Midbrain (tissue), 1 donor: ENCODE measurements at places on chromosomes 13 and 19.

DNA sequence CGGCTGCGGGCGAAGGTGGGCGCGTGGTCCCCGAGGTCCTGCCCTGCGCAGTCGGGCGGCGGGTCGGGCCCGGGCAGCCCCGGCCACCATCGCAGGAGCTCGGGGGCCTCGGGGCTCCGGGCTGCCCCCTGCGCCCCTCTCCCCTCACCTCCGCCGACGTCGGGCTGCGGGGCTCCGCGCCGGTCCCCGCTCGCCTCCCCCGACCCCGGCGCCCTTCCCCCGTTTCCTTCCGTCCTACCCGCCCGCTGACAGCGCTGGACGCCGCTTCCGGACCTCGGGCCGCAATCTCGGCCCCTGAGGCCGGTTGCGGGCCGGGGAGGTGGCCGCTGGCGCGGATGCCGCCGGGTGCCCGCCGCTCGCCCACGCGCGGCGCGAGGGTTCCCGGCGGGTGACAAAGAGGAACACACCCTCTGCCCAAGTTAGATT, 720 bp downstream of the FARP1 start:
- DNase-seq = no peak

- DNase-seq = no peak
Observed at GRCh38 chr19:13104848-13105711, 2.4 kb upstream of the LYL1 start.

DNA sequence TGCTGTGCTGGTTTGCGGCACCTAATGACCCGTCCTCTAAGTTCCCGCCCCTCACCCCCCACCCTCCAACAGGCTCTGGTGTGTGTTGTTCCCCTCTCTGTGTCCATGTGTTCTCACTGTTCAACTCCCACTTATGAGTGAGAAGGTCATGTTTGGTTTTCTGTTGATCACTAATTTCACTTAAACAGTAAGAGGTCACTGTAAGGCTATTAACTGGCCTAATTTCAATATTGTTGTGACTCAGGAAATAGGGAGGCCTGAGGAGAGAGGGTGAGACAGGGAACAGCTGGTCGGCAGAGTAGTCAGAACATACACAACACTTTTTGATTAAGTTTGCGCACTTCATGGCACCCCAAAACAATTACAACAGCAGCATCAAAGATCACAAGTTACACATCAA, 15.6 kb downstream of the TUBGCP3 start:
- DNase-seq = no peak

GRCh38 chr19:17052439-17052838, 22.8 kb downstream of the HAUS8 start:
- peak; percentile 28 for DNase-seq

GRCh38 chr13:27250833-27251165, 559 bp upstream of the RPL21 start:
- no peak for DNase-seq

- no peak for DNase-seq
Observed at GRCh38 chr19:41426952-41427646, at the start of gene B3GNT8. Gene B3GNT8 (minus strand): TSS chr19:41427374. CDS start chr19:41426778, 596 bp downstream.

DNA sequence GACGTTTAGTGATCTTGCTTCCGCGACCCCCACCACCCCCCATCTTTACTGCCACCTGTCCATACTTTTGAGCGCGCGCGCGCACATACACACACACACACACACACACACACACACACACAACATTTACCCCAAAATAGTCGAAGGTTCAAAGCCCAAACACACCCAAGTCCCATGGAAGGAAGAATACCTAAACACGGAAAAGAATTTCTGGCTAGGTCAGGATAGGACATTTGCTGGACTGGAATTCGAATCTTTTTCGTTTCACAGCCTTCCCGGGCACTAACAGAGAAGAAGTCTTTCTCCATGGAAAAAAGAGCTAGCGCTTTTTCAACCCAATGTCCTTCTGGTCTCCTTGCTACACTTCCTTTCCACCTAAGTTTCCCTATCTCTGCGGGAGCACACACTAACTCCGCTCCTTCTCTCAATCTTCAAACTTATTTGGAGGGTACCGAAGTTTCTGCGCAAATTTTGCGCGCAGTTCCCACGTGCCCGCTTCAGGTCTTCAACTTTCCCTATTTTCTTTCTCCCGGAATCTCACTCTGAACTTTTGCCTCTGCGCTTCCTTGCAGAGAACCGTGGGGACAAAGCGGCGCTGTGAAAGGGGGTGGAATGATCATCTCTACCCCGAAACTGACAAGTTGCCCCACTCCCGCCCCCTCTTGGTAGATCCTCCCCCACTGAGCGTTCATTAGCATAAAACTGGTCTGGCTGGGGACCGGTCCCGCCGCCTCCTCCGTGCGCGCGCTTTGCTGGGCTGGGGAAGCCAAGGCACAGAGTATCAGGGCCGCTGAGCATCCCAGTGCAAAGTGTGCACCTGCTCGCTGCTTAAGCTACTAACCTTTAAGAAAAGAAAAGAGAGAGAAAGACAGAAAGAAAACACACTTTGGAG, 2.7 kb downstream of the DACH1 start:
- no peak for DNase-seq

DNA sequence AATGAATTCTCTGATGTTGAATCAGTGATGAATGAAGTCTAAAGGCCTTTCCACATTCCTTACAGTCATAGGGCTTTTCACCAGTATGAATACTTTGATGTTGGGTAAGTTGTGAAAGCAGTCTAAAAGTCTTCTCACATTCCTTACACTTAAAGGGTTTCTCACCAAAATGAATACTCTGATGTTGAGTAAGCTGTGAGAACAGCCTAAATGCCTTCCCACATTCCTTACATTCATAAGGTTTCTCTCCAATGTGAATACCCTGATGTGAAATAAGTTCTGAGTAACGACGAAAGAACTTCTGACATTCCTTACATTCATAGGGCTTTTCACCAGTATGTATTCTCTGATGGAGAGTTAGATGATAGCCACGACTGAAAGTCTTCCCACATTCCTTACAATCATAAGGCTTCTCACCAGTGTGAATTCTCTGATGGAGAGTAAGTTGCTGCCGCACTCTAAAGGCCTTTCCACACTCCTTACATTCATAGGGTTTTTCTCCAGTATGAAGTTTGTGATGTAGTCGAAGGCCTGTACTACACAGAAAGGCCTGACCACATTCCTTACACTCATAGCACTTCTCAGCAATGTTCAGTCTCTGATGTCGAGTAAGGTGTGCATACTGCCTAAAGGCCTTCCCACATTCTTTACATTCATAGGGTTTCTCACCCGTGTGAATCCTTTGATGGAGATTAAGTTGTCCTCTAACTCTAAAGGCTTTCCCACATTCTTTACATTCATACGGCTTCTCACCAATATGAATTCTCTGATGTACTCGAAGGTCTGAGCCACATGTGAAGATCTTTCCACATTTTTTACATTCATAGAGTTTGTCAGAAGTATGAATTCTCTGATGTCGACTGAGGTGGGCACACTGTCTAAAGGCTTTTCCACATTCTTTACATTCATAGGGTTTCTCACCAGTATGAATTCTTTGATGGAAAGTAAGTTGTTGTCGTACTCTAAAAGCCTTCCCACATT, 19.9 kb downstream of the ZFP30 start:
- DNase-seq = no peak

GRCh38 chr13:20118268-20119140, 42.3 kb downstream of the GJA3 start:
- peak; percentile 66 for DNase-seq

GRCh38 chr19:6088602-6089049, 21.7 kb downstream of the RFX2 start:
- no peak for DNase-seq

DNA sequence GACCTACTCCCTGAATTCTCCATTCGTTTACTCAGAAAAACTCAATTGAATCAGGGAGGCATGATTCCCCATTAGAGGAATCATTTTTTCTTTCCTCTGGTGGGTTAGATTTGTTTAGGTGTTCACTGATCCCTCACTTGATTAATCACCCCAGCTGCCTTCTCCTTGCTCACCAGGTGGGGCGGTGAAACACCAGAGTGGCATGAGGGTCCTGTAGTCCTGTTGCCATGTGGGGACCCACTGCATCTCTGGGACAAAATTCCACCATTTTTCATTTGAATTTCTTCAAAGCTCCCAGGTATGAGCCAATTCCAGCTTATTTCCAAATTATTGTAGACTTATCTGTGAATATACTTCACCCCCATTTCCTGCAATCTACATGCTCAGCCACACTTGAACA, 462.7 kb upstream of the ZNF507 start:
- DNase-seq = no peak

DNA sequence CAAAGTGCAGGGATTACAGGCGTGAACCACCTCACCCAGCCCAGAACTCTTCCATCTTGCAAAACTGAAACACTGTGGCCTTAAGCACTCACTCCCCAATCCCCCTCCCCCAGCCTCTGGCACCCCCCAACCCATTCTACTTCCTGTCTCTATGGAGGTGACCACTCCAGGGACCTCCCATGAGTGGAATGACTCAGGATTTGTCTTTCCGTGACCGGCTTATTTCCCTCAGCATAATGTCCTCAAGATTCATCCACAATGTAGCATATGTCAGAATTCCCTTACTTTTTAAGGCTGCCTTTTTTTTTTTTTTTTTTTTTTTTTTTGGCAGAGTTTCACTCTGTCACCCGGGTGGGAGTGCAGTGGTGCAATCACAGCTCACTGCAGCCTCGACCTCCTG, 3.6 kb upstream of the F2RL3 start:
- no peak for DNase-seq

DNA sequence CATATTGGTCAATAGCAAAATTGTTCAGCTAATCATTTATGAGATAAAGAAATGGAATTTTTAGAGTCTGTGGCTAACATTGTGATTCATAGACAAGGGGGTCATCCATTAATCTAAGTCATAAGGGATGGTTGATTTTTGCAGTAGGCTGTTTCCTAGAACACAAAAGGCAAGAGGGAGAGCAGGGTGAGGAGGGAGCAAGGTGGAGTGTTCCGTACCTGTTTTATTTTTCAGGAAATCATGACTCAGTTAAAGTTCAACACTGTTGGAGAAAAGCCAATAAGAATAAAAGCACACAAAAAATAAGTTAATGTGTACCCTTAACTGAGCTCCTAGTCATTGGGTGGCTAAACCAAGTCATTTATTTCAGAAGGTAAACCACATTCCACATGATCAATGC, 512.4 kb upstream of the ATXN8OS start:
- DNase-seq = no peak

DNA sequence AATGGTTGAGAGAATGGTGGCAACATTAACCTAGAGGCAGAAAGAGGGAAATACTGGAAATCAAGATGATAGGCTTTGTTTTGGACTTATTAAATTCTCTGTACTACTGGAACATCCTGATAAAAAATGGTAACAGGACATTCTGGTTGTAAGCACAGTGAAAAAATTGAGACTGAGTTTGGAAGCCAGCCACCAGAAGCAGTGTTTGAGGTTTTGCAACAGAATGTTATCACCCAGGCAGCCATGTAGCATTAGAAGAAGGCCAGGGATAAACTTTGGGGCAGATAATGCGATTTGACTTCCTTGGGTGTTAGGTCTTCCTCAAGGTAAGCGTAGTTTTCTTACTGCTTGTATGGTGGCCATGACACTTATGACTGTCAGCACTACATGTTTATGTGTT, 307.4 kb downstream of the ATP8A2 start:
- no peak for DNase-seq

DNA sequence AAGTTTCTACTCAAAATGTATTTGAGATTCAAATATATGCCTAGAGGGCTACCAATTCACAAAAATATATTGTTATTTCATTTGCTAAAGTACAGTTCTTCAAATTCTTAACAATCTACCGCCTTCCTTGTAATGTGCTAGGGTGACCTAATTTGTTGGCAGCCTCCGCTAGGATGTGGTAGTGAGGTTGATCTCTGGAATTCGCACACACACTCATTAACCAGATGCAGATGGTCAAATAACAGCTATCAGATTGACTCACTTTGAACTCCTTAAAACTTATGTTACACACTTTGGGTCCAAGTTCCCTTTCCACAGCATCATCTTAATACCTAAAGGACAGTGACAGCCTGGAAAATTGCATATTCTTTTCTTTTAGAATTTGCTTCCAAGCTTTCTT, 367.3 kb downstream of the DCT start:
- DNase-seq = no peak

GRCh38 chr13:52669677-52670076, 17.0 kb downstream of the SUGT1 start:
- no peak for DNase-seq

DNA sequence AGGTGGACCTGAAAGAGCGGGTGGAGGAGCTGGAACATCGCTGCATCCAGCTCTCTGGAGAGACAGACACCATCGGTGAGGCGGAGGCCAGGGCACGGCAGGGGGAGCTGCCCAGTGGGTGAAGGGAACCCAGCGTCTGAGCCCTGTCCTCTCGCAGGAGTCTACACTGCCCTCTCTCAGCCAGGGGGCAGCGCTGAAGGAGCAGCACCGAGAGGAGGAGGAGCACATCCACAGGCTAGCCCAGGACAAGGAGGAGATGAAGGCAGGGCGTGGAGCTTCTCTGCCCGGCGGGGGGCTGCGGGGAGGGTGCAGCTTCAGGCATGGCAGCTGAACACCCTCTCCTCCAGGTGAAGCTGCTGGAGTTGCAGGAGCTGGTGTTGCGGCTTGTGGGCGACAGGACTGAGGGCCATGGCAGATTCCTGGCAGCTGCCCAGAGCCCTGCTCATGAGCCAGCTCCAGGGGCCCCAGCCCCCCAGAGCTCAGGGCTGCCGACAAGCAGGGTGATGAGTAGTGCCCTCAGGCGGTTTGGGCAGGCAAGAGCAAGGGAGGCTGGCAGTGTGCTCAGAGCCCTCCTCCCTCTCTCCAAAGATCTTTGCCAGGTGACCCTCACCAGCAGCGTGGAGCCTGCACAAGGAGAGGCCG, 31.4 kb upstream of the ZNF492 start:
- DNase-seq = no peak

- DNase-seq = no peak
Observed at GRCh38 chr13:27955014-27955591, 14.0 kb downstream of the CDX2 start.

- no peak for DNase-seq
Observed at GRCh38 chr13:29696606-29697005, 101.1 kb upstream of the SLC7A1 start.

DNA sequence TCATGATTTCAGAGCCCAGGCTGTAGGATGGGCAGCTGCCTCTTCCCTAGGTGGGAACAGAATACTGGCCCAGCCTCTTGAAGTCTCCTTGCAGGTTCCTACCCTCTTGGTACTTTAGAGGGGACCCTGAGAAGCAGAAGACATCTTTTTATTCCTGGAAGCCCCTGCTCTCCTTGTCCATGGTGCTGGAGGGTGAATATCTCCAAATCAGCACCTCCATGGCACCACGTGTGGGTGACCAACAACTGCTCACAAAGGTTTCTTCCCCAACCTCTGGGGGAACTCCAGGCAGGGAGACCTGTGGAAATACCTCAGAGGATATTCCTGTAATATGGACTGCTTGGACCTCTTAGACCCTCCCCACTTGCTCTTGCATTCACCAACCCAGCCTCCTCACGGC, 48.1 kb upstream of the TSHZ3 start:
- no peak for DNase-seq

- no peak for DNase-seq
Observed at GRCh38 chr19:4678881-4679790, 9.0 kb upstream of the MYDGF start.

DNA sequence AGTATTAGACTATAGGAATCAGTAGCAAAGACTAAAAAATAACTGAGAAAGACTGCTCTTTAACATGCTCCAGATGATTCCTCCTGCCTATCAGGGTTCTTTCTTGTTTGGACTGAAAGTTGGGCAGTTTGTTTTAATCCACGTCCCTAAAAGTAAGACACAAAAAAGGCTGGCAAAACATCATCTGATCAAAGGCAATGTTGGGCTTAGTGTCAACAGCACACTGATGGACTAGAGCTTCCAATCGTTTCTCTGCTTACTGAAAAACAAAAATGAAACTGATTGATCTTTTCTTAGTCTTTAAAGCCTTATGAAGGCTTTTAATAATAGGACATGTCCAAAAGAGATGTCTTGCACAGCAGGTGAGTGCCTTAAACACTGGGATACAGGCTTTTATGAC, 1567.9 kb upstream of the PRR20A start:
- DNase-seq = no peak
